Testis (tissue), 5 donors: ENCODE measurements at places on chromosomes 5 and 9. TPM values are rescaled to one million over a fixed set of nuclear protein-coding genes. Genes with fewer than 3 reads are reported as not detected.

VCAN gene
- total RNA-seq, result 23.4 TPM

DIPK1B gene
- 36.2 TPM for total RNA-seq

- H3K4me3 ChIP-seq, result no peak overlapping the region
- H3K36me3 ChIP-seq, result no peaks in the 10 kb centered on the region
- H3K27me3 ChIP-seq, result no peaks in the 10 kb centered on the region
- peaks cover 17% of the 10 kb centered on the region for H3K4me1 ChIP-seq
These were observed 16.9 kb downstream of the CLTA start for GRCh38 chr9:36207546-36208012.

DNA sequence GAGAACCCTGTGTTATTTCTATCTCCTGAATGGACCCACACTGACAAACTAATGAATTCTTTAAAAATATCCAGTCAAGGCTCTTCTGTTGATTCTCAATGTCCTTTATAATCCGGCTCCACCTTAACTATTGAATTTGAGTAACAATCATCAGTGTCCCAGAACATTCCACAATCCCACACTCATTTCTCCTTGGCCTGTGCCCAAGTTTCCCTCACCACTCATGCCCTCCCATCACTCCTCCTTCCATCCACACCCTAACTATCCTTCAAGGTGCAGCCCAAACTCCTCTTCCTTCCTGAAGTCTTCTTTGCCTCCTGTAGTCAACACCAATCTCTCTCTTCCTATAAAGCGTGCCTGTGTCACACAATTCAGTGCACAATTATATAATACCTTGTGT, 106.1 kb downstream of the NUDT12 start:
- no peak overlapping the region for H3K27ac ChIP-seq
- no peaks in the 10 kb centered on the region for H3K36me3 ChIP-seq
- H3K27me3 ChIP-seq, result no peaks in the 10 kb centered on the region
- DNase-seq, result no peak
- H3K4me3 ChIP-seq, result no peak overlapping the region
- H3K4me1 ChIP-seq, result no peaks in the 10 kb centered on the region

DNA sequence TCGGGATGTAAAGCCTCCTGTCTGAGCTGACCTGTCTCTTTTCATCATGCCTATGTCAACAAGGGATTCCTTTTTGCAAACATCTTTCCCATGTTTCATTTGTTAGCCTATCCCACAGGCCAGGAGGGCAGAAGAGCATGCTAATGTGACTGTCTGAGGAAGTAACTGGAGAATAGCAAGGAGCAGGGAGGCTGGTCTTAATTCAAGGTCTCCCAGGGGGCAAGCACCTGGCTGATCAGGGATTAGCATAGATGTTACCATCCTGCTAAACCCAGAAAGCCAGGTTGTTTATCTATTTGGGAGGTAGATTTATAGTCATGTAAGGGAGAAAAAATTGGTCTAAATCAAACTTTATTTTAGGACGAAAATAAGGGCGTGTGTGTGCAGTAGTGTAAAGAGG, 36.7 kb upstream of the MAP1B start:
- no peak overlapping the region for H3K27ac ChIP-seq
- no peak overlapping the region for H3K4me3 ChIP-seq
- H3K36me3 ChIP-seq, result no peaks in the 10 kb centered on the region
